ENCODE measurements at places on chromosomes 2 and 18.

DNA sequence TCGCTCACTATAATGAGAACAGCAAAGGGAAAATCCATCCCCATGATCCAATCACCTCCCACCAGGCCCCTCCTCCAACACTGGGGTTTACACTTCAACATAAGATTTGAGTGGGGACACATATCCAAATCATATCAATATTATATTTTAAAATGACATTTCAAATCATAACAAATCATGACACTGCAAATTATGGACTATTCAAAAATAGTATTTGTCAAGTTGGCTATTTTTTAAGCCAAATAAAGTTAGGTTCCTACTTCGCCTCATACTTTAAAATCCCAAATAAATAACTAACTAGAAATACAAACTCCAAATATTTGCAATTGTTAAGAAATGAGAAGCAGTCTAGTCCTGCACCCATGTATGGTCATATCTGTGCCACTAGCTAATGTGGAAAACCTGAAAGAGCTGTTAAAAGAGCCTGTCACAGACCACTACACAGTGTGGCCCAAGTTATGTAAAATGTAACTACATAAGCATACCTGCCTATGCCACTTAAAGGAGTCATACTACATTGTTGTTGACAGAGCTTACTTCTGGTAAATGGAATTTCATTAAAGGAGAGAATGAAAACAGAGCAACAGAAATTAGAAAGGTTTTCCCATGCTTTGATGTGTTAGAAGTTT, 334.7 kb upstream of the GULP1 start:
- no peak for DNase-seq

DNA sequence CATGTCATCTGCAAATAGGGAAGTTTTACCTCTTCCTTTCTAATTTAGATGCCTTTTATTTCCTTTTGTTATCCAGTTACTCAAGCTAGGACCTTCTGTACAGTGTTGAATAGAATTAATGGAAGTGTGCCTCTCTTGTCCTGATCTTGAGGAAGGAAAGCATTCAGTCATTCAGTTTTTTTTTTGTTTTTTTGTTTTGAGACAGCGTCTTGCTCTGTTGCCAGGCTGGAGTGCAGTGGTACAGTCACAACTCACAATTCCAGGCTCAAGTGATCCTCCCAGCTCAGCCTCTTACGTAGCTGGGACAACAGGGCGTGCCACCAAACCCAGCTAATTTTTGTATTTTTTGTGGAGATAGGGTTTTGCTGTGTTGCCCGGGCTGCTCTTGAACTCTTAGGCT, 203.9 kb upstream of the ALPP start:
- no peak for DNase-seq

DNA sequence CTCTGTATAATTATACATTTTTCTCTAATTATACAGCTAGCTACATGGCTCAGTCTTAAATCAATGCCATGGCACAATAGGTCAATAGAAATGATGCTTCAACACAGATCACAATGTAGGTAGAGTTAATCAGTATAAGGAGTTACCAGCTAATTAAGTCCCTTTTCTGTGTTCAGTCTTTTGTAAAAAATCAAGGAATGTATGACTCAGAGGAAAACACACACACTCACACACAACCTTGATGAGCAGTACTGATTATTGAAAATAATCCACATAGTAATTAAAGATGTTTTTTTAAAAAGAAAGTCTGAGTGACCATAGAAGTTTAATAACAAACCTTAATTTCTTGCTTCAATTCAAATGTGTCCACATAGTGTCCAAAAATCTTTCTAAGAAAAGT, 691.3 kb downstream of the LRP1B start:
- DNase-seq = no peak

DNA sequence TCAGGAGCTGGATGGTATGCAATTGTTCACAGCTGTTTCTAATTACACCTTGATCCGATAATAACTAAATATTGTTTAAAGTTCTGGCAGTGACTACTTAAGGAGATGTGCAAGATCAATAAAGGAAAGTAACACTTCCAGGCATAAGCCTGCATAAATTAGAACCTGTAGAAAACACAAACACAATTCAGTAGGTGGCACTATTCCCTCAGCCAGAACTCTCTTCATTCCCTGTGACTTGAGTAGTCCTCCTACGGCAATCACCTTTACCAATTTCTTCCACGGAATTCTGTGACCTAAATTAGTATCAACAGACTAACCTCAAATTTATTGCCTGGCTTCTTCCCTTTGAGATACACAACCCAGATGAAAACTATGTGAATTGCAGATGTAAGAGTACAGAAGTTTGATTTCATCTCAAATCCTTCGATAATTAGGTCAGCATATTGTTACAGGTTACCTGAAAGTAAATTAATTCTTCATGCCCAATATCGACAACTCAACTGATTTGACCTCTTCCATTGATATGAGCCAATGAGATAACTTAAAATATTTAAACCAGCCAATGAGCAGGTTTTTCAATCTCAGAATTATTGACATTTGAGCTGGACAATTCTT, 137.8 kb downstream of the PID1 start:
- DNase-seq = no peak

DNA sequence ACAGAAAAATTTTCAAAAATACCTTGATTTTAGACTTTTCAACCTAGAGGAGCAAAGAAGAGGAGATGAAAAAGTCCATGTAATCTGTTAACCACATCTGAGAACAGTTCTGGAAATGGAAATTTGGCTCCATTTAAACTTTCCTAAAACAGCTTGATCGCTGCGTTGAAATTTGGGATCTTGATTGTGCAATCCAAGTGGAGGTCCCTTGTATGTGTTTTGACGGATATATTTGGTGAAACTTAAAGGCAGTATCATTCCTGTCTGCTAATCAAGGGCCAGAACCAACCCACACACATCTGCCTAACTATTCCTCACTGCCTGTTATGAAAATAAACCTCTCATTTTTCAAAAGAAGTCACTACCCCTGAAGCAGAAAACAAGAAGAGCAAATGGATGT, 46.6 kb downstream of the SPATS2L start:
- DNase-seq = no peak

DNA sequence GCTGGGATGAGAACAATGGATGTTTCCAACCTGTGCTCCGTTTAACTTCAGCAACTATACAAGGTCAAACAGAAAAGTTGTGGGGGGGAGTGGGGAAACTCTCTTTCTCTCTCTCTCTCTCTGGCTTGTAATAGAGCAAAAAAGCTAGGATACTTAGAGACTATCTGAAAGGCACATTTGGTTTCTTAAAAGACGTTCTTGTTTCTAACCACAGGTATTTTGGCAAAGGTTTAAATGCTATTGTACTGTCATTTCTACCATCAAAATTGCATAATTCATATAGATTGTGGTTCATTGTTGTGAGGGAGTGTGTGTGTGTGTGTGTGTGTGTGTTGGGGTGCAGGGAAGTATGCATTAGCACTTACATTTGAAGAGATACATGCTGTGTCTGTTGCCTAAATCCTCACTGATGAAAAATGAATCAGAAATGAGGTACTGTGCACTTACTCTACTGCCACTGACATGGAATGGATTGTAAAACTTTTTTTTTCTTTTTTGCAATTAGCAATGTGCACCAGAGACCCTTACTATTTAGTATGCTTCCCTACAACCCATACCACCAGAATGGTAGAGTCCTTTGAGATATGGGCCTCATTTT, 841.0 kb upstream of the PIK3C3 start:
- no peak for DNase-seq

- no peak for DNase-seq
These were observed 121.2 kb downstream of the OSBPL6 start for GRCh38 chr2:178315488-178315948.

DNA sequence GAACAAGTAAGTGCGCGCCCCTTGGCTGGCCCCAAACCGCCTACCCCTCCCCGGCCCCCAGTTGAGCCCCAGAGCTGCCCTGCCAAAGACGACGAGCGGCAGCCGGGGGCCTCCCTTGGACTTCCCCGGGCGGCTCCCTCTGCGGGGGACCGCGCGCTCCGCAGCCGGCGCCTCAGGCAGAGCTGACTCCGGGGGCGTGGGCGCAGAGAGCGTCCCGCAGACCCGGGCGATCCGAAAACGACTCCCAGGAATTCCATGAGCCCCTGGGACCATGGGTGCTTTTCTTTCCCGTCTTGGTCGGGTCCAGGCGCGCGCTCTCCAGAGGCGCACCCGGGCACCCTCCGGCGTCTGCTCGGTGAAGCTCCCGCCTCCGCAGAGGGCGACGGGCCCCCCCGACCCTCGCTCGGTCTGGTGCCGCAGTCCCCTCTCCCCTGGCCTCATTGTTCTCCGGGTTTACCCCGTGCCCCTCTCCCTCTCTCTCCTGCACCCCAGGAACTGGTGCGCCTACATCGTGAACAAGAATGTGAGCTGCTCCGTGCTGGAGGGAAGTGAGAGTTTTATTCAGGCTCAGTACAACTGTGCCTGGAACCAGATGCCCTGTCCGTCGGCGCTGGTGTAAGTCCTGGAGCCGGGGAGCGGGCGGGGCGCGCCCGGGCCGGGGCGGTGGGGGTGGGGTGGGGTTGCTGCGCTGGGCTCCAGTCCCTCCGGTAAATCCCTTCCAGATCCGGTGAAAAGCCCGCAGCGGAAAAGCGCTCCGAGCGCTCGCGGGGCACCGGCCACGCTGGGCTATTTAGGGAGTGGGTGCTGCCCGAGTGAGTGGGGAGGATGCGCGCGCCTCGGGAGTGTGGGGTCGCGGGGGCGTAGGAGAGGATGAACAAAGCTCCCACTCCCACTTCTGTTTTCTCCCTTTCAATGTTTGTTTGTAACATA, 776 bp downstream of the EMILIN2 start:
- DNase-seq = peak; percentile 62

GRCh38 chr2:240553956-240554480, 3.8 kb downstream of the ANKMY1 start:
- DNase-seq = no peak

- DNase-seq = no peak
These were observed 171.4 kb downstream of the FSHR start for GRCh38 chr2:48982887-48983435.

GRCh38 chr2:111626037-111626864, 257.7 kb downstream of the ANAPC1 start:
- peak; percentile 37 for DNase-seq

GRCh38 chr2:8590938-8591337, 90.9 kb upstream of the ID2 start:
- no peak for DNase-seq

DNA sequence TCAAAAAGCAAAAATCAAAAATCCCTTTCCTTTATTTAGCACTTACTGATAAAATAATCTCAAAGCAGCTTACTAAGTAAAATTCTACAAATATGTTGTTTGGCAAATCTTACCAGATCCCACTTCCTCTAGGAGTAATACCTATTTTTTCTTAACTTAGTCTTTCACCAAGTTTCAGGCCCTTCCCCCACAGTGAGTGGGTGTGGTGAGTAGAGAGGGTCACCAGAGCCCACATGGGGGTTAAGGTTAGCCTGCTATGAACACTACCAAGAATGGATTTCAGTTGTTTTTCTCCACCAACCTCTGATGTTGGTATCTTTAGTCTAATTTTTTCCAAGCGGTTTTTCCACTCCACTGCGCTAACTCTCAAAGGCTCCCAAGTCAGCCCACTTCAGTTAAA, 23.2 kb downstream of the PIAS2 start:
- DNase-seq = peak; percentile 17

GRCh38 chr2:219104107-219105035, 43.6 kb upstream of the IHH start:
- DNase-seq = peak; percentile 14

DNA sequence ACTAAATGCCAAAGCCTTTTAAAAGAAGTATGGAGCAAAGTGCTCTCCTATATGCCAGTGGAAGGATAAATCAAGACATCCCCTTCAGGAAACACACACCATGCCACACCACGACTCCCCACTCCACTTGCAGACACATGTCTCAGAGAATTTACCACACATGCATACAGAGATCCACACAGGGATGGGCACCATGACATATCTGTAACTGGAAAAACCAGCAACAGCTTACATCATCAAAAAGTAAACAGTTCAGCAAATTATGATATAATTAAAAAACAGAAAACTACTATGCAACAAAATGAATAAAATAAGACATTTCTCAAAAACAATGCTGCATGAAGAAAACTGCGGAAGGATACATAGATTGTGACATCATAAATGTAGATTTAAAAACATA, 29.6 kb downstream of the RBMS1 start:
- no peak for DNase-seq

DNA sequence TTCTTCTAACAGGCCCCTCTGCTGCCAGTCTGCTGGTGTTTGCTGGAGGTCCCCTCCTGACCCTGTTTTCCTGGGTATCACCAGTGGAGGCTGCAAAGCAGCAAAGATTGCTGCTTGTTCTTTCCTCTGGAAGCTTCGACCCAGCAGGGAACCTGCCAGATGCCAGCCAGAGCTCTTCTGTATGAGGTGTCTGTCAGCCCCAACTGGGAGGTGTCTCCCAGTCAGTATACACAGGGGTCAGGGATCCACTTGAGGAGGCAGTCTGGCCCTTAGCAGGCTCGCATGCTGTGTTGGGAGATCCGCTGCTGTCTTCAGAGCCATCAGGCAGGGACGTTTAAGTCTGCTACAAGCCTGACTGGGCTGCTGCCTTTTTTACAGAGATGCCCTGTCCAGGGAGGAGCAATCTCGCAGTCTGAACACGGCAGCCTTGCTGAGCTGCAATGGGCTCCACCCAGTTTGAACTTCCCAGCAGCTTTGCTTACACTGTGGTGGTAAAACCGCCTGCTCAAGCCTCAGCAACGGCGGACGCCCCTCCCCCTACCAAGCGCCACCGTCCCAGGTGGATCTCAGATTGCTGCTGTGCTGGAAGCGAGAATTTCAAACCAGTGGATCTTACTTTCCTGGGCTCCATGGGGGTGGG, 29.9 kb downstream of the CHCHD5 start:
- DNase-seq = no peak

DNA sequence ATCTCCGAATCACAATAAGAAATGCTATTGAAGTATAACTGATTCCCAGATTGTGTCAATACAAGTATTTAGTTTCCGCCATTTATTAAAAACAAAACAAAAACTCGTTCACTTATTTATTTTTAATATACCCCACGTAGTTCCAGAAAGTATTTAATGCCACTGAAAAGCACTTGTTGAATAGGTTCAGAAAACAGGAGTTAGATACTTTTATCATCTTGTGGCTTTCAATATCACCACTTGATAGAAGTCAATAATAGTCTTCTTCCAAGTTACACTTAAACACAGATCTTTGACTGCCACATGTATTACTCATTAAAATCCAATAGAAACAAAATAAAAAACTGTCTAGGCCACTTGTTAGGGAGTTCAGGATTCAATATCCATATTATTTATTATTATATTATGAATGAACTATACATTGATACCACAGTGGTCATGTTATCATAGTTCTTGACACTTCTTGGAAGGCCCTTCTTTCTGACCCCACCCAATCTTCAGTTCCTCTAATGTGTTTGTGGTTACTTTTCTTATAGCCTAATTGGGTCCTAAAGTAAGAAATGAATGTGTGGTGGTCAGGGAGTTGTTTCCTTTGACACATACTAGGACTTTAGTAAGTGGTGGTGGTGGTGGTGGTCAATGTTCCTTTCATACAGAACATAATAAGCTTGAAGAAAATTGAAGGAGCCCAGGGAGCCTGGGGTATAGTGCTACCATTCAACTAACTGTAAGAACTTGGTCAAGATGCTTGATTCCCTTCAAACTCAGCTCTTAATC, 221.3 kb upstream of the ITGA4 start:
- no peak for DNase-seq
